Ecto neural progenitor cell (in vitro differentiated cells): ENCODE measurements at places on chromosomes 3 and 15.

- no peak for DNase-seq
These were observed 46.5 kb upstream of the FSTL1 start for GRCh38 chr3:120497336-120497735.

GRCh38 chr3:43608751-43609150, 13.1 kb downstream of the ANO10 start:
- no peak for DNase-seq

GRCh38 chr3:33202711-33203457, 15.7 kb downstream of the SUSD5 start:
- DNase-seq, result no peak

- DNase-seq, result peak; percentile 76
These were observed 143.9 kb upstream of the UMPS start for GRCh38 chr3:124586126-124587052.

- no peak for DNase-seq
These were observed 25.6 kb upstream of the GOLGA6L2 start for GRCh38 chr15:23472678-23473077.

DNA sequence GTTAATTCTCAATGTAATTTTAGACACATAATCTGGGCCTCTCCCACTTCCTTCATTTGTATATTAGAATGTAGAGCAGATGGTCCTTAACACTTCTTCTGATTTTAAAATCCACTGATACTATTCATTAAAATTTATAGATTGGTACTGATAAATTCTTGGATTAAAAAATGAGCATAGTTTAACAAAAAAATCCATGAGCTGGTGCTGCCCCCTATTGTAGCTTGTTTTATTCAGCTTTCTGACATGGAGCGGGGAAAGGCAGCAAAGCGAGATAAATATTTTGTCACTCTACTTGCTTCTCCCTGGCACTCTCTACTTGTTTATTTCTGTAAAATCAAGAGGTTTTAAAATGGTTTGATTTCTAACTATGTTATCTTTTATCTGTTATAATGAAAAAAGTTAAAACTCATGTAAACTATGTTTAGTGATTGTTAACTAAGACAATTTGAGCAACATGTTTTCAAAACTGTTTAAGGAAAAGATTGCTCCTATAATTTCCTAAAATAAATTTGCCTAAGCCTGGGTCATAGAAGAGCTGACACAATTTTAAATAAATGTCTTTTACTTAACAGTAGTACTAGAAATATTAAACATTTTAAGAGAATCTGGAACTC, 26.5 kb upstream of the PLOD2 start:
- no peak for DNase-seq

- DNase-seq, result no peak
These were observed 123.7 kb upstream of the CLSTN2 start for GRCh38 chr3:139811331-139811730.

GRCh38 chr3:58353722-58354553, 21.2 kb downstream of the PXK start:
- DNase-seq, result no peak
